Muscle of leg (tissue), 16 donors: ENCODE measurements at places on chromosomes 12 and 14. TPM values are rescaled to one million over a fixed set of nuclear protein-coding genes. Genes with fewer than 3 reads are reported as not detected.

GRCh38 chr14:104731320-104732294 is 7.6 kb downstream of the ADSS1 start:
- no peak overlapping the region for H3K4me3 ChIP-seq
- DNase-seq, result no peak
- no peaks in the 10 kb centered on the region for H3K36me3 ChIP-seq
- H3K27ac ChIP-seq, result peak overlapping the region; percentile 59

DNA sequence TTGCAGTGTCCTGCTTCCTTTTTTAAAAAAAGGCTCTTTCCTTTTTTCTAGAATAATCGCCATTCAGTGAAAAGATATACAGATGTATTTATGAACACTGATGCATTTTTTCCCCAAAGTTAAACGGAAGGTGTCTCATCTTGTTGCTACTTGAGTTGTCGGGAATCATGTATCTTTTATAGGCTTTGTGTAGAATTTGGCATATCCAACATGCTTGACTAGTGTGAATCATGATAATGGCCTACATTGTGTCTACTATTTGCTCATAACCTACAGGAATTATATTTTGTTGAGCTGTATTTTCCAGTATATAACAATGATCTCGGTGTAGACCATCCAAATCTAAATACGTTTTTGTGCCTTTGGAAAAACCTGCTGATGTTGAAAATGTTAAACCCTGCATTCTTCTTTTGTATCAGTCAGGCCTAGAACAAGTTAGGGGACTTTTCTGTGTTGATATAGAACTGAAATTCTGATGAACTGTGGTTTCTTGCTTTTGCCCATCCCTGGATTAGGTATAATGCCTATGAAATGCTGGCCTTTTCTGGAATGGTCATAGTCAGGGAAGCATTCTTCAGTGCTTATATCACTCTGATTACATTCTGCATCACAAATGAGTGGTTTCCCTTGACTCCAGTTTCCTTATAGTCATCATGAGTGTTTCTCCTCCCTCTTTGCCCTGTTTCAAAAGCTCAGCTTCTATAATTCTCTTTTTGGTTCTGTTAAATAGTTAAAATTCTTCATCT is 10.8 kb downstream of the BMAL2 start:
- H3K4me1 ChIP-seq, result no peaks in the 10 kb centered on the region
- H3K27me3 ChIP-seq, result no peaks in the 10 kb centered on the region
- no peak for DNase-seq
- no peaks in the 10 kb centered on the region for H3K36me3 ChIP-seq
- H3K27ac ChIP-seq, result no peak overlapping the region

DNA sequence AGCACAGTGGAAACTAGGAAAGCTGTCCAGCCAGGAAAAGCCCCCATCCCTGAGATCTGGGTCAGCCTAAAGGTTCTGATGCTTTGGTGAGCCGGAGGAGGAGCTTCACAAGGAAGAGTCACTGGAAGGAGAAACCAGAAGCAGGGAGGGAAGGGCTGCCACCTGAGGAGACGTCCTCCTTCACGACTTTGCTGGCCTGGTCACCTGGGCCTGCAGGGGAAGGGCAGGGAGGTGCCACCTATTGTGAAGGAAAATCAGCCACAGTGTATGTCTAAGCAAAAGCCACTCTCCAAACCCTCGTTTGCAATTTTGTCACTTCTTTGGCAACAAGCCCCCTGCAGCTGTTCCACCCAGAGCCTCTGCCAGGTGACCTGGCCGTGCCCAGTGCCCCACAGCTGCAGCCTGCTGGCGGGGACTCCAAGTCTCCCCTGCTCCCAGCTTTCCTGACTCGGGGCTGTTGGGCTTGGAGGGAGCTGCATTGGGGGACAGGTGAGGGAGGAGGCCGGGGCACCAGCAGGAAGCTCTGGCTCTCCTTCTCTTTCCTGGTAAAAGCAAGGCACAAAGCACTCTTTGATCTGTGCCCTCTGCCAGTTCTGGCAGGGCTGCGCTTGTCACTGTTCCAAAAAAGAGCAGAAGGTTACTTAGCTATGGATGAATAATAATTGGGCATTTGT is 120.9 kb upstream of the BCL2L14 start:
- no peak overlapping the region for H3K27ac ChIP-seq
- no peaks in the 10 kb centered on the region for H3K27me3 ChIP-seq
- peak; percentile 68 for DNase-seq
- H3K36me3 ChIP-seq, result no peaks in the 10 kb centered on the region
- no peak overlapping the region for H3K4me3 ChIP-seq

The FBLN5 gene
- 31.5 TPM for total RNA-seq

GRCh38 chr12:86148612-86149011 is 107.6 kb downstream of the MGAT4C start:
- no peaks in the 10 kb centered on the region for H3K4me1 ChIP-seq
- no peak overlapping the region for H3K4me3 ChIP-seq
- H3K27me3 ChIP-seq, result no peaks in the 10 kb centered on the region
- no peak for DNase-seq

GRCh38 chr14:63981569-63981968 is 128.8 kb downstream of the SYNE2 start:
- no peak for DNase-seq
- H3K4me3 ChIP-seq, result no peak overlapping the region
- H3K36me3 ChIP-seq, result peaks cover 3% of the 10 kb centered on the region
- no peak overlapping the region for H3K27ac ChIP-seq
- no peaks in the 10 kb centered on the region for H3K27me3 ChIP-seq
- H3K4me1 ChIP-seq, result no peaks in the 10 kb centered on the region

DNA sequence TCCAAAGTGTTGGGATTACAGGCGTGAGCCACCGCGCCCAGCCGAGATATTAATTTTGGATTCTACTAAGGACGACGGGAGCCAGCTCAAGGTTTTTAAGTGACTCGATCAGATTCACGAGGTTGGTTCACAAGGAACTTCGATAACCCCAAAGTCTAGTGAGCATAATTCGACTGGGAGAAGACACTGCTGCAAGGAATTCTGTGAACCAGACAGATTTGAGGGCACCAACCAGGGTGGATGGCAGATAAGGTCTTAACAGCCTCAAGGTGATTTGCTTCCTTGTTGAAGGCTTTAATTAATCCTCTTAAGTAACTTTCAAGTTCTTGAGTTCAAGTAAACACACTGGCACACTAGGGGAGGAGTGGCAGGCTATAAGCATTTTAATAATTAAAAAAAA is 1.1 kb upstream of the KLHDC2 start:
- peaks cover 22% of the 10 kb centered on the region for H3K4me1 ChIP-seq
- H3K27me3 ChIP-seq, result no peaks in the 10 kb centered on the region
- peaks cover 5% of the 10 kb centered on the region for H3K36me3 ChIP-seq

DNA sequence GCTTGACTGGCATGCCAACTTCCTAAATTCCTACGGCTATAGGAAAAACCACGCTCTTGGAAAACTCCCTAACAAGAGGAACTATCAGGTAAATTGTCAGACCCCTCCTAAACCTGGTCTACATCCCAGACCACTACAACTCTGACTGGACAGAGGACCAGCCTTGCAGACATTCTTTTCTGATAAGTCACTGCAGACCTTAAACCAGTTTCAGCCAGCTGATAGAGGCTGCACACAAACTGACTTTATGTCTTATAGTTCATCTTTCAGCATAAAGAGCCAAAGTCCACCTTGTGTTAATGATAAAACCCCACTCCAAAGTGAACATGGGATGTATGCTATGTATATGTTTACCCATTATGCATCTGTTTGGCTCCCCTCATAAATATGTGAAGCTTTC is 166.6 kb downstream of the KTN1 start:
- no peaks in the 10 kb centered on the region for H3K36me3 ChIP-seq
- H3K4me3 ChIP-seq, result no peak overlapping the region
- H3K27me3 ChIP-seq, result no peaks in the 10 kb centered on the region

The PROX2 gene
- total RNA-seq, result not detected

GRCh38 chr14:64878837-64879634 is 671 bp downstream of the SPTB start:
- H3K27me3 ChIP-seq, result peaks cover 50% of the 10 kb centered on the region
- H3K36me3 ChIP-seq, result no peaks in the 10 kb centered on the region
- H3K4me1 ChIP-seq, result peaks cover 14% of the 10 kb centered on the region
- peak overlapping the region; percentile 57 for H3K4me3 ChIP-seq
- peak overlapping the region; percentile 74 for H3K27ac ChIP-seq
- DNase-seq, result peak; percentile 14

GRCh38 chr12:1814266-1814665 is 6.1 kb upstream of the LRTM2 start:
- no peak for DNase-seq
- no peak overlapping the region for H3K4me3 ChIP-seq
- H3K36me3 ChIP-seq, result no peaks in the 10 kb centered on the region
- H3K27me3 ChIP-seq, result peaks cover 24% of the 10 kb centered on the region
- no peak overlapping the region for H3K27ac ChIP-seq

- DNase-seq, result no peak
- no peak overlapping the region for H3K4me3 ChIP-seq
- H3K36me3 ChIP-seq, result no peaks in the 10 kb centered on the region
- H3K4me1 ChIP-seq, result no peaks in the 10 kb centered on the region
- H3K27me3 ChIP-seq, result no peaks in the 10 kb centered on the region
These were observed 473.8 kb downstream of the NPAS3 start for GRCh38 chr14:33412450-33412849.

DNA sequence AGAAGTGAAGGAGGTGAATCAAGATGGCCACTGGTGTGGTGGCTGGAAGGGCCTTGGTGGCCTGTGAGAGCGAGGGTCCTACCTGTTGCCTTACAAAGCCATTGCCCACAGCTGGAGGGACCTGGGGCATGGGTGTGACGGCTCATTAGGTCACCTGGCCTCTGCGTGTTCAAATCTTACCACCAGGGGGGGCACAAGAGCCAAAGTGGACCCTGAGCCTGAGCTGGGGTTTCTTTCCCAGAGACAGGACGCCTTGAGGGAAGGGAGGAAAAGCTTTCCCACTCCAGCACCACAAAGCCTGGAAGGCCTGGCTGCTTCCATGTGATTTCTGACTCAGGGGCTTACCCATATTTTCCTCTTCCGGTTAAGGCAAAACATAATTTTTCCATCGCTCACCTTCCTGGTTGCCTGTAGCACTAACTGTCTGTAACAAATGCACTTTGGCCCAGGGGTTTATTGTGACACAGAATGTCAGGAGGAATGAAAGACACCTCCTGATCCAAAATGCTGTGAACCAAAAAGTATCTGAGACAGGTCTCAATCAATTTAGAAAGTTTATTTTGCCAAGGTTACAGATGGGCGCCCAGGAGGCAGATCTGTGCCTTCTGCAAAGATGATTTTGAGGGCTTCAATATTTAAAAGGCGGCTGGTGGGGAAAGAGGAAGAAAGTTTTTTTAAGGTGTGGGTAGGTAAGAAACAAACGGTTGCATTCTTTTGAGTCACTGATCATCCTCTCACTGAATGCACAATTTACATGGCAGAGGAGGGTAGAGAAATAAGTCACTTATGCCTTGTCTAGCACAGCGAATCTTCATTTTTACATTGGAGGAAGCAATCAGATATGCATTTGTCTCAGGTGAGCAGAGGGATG is 4.3 kb upstream of the CD9 start:
- H3K4me3 ChIP-seq, result no peak overlapping the region
- peaks cover 29% of the 10 kb centered on the region for H3K27me3 ChIP-seq
- no peaks in the 10 kb centered on the region for H3K36me3 ChIP-seq
- peak overlapping the region; percentile 8 for H3K27ac ChIP-seq
- peak; percentile 93 for DNase-seq

GRCh38 chr12:11863988-11864387 is 206.8 kb upstream of the BCL2L14 start:
- H3K4me3 ChIP-seq, result no peak overlapping the region
- no peaks in the 10 kb centered on the region for H3K27me3 ChIP-seq
- H3K27ac ChIP-seq, result peak overlapping the region; percentile 87
- H3K36me3 ChIP-seq, result peaks cover 8% of the 10 kb centered on the region
- peaks cover 31% of the 10 kb centered on the region for H3K4me1 ChIP-seq
- peak; percentile 58 for DNase-seq

The PGF gene
- 30.2 TPM for total RNA-seq

The SLC41A2 gene
- 13.4 TPM for total RNA-seq

GRCh38 chr14:23644919-23645336 is 8.8 kb downstream of the DHRS2 start:
- no peak overlapping the region for H3K4me3 ChIP-seq
- DNase-seq, result no peak
- peaks cover 16% of the 10 kb centered on the region for H3K4me1 ChIP-seq
- no peak overlapping the region for H3K27ac ChIP-seq

- H3K4me3 ChIP-seq, result no peak overlapping the region
- no peak overlapping the region for H3K27ac ChIP-seq
- no peaks in the 10 kb centered on the region for H3K4me1 ChIP-seq
- H3K27me3 ChIP-seq, result no peaks in the 10 kb centered on the region
- H3K36me3 ChIP-seq, result no peaks in the 10 kb centered on the region
These were observed 159.9 kb downstream of the CAPZA3 start for GRCh38 chr12:18897823-18898222.

- no peak overlapping the region for H3K4me3 ChIP-seq
- H3K36me3 ChIP-seq, result no peaks in the 10 kb centered on the region
- no peak for DNase-seq
- peaks cover 2% of the 10 kb centered on the region for H3K27me3 ChIP-seq
- H3K4me1 ChIP-seq, result no peaks in the 10 kb centered on the region
- H3K27ac ChIP-seq, result no peak overlapping the region
These were observed 266.2 kb downstream of the C12orf75 start for GRCh38 chr12:105596731-105597130.

DNA sequence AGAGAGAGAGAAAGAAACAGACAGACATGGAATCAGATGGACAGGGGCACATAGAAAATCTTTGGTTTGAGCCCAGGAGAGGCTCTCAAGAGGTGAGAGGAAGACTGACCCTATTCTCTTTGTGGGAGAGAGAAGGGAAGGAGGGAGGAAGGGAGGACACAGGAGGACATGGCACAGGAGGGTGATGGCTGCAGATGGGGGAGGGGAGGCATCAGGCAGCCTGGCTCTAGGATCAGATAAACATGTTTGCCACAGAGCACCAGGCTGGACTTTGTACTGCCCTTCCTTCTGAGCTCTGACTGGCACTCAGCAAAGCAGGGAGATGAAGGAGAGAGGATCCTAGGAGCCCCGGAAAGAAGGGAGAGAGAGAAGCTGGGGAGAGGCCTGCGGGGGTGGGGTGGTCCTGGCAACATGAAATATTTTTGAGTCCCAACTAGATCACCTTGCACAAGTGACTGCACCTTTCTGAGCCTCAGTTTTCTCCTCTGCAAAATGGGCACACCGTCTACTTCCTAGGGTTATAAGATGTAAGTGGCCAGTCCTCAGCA is 6.1 kb downstream of the HNF1A start:
- no peaks in the 10 kb centered on the region for H3K27me3 ChIP-seq
- H3K36me3 ChIP-seq, result no peaks in the 10 kb centered on the region
- no peak overlapping the region for H3K4me3 ChIP-seq

DNA sequence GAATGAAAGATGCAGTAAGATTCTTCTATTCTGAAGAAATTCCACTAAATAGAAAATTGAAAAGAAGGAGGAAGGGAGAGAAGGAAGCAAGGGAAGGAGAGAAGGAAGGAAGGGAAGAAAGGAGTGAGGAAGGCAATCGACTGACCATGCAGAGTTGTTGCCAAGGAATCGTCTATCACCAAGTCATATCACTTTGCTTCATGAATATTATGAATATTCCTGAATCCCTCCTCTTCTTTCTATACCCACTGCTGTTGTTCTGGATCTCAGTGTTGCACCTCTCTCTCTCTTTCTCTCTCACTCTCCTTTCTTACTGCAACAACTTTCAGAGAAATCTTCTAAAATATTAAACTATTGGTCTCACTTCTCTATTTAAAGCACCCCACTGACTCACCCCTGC is 222.4 kb downstream of the IPO8 start:
- no peaks in the 10 kb centered on the region for H3K36me3 ChIP-seq
- no peak for DNase-seq

- H3K27ac ChIP-seq, result no peak overlapping the region
- no peaks in the 10 kb centered on the region for H3K36me3 ChIP-seq
- H3K27me3 ChIP-seq, result no peaks in the 10 kb centered on the region
- DNase-seq, result no peak
- H3K4me3 ChIP-seq, result no peak overlapping the region
- H3K4me1 ChIP-seq, result no peaks in the 10 kb centered on the region
These were observed 96.8 kb upstream of the FRMD6 start for GRCh38 chr14:51554953-51555352.

The ZDHHC22 gene
- 0.09 TPM for total RNA-seq
